ENCODE measurements at places on chromosomes 7 and 10.
A peak's percentile ranks its signal among the peaks of the same experiment; 100 is the strongest.

GRCh38 chr10:11120711-11121110, 103.0 kb downstream of the CELF2 start:
- DNase-seq: no peak

- DNase-seq: no peak
These were observed 45.8 kb downstream of the ZNF736 start for GRCh38 chr7:64359543-64359942.

- DNase-seq: no peak
These were observed 276.1 kb upstream of the NEBL start for GRCh38 chr10:21172930-21173801.

DNA sequence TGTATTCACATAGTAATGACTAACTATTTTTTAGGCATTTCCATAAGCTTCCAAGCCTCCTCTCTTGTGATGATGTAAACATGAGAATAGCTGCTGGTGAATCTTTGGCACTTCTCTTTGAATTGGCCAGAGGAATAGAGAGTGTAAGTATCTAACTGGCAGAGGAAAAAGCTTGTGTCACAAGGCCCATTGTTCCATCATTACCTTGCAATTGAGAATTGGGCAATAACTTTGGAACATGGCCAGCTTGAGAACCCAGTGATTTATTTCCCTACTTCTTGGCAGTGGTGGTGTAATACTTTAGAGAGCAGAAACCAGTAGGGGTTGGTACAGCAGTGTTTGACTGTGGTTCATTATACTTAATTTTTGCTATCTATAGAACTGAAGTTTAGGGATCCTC, 12.0 kb downstream of the IFRD1 start:
- DNase-seq: no peak

GRCh38 chr7:69430384-69431021, 167.8 kb upstream of the AUTS2 start:
- DNase-seq: peak; percentile 67

- no peak for DNase-seq
These were observed 195.1 kb downstream of the HECW1 start for GRCh38 chr7:43307522-43307921.

GRCh38 chr7:135245226-135246190, 11.9 kb downstream of the STRA8 start:
- DNase-seq: no peak

GRCh38 chr10:73601486-73601921, 10.4 kb upstream of the USP54 start:
- no peak for DNase-seq

DNA sequence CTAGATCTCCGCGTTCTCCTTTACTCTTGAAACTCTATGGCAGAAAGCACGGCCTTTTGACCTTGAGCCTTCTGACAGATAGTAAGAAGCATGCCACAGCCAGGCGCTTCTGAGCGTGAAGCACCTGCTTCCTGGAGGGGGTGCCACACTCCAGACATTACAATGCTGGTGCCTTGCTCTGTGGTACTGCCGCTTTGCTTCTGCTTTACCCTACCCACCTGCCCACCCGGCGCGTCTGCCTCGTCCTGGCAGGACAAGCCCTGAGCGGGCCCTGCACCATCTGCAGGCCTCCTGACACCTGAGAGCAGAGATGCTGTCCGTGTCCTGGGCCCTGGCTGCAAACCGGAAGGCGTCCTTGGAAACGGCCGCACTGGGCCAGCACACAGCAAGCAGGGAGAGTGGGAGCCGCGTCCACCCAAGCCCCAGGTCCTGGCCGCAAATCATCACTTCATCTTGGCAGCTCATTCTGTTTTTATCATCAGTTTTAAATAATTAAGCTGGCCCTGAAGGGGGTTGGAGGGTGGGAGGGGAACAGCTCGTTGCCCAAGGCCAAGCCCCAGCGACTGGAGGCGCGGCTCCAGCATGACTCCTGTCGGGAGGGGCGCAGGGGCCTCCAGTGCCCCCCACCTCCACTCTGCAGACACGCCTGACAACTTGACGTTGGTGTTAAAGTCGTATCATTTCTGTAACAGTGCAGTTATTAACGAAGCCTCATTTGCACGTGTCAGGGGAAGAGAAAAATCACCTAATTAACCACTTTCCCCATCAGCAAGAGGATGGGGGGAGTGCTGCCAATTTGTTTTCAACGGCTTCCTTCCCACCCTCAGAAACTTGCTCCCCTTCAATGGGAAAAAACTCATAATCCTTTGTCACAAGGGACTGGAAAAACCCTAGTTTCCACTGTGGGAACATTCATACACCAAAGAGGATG, 132.2 kb downstream of the MAD1L1 start:
- no peak for DNase-seq

- DNase-seq: no peak
These were observed 82.7 kb downstream of the PAX2 start for GRCh38 chr10:100827819-100828737.

GRCh38 chr7:27251136-27251651, 8.6 kb downstream of the EVX1 start:
- DNase-seq: no peak

GRCh38 chr10:99612167-99612831, 7.9 kb downstream of the SLC25A28 start:
- DNase-seq: peak; percentile 69

DNA sequence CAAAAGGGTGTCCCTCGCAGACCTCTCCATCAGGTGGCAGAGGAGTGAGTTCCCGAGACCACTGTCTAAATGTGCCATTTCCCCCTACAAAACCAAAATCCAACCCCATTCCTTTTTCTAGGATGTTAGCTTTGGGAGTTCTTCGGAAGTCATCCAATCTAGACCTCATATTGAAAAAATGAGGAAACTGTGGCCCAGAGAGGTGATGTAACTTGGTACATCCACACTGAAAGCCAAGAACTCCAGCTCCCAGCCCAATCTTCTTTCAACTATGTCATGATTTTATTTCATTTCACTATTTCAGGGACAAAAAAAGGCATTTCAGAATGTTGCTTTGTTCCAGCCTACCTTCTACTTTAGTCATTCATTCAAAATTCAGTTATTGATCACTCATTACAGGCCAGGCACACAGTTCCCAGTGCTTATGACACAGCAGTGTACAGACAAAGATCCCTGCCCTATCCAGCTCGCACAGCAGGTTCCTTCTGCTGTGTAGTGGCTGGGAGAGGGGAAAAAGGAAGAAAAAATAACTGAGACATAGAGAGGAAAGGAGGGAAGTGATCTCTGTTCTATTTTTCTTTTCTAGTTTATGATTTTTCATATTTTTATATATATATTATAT, 35.8 kb downstream of the SCRN1 start:
- no peak for DNase-seq

DNA sequence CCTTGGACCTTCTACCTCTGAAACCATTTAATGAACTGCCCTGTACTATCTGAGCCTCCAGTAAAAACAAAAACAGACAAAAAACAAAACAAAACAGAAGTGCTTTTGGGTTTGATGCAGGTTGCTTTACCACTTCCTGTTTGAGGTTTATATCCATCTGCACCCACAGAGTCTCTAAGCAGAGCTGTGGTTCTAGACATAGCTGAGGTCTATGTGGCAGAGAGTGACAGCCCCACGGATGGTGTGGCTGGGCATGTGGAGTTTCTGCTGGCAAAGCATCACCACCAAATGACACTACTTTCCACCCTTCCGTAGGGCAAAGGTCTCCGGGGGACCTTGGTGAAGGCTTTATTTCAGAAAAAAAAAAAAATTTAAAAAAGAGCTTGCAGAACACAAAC, 754.2 kb downstream of the GRID1 start:
- no peak for DNase-seq

GRCh38 chr10:482848-483247, 206.6 kb downstream of the DIP2C start:
- no peak for DNase-seq

GRCh38 chr10:73887294-73888039, 13.1 kb upstream of the CAMK2G start:
- DNase-seq: peak; percentile 89

GRCh38 chr7:36148422-36149065, 4.5 kb upstream of the EEPD1 start:
- no peak for DNase-seq

Measured in NCI-H1694 (cell line).